ENCODE measurements at places on chromosomes 16 and 17.

DNA sequence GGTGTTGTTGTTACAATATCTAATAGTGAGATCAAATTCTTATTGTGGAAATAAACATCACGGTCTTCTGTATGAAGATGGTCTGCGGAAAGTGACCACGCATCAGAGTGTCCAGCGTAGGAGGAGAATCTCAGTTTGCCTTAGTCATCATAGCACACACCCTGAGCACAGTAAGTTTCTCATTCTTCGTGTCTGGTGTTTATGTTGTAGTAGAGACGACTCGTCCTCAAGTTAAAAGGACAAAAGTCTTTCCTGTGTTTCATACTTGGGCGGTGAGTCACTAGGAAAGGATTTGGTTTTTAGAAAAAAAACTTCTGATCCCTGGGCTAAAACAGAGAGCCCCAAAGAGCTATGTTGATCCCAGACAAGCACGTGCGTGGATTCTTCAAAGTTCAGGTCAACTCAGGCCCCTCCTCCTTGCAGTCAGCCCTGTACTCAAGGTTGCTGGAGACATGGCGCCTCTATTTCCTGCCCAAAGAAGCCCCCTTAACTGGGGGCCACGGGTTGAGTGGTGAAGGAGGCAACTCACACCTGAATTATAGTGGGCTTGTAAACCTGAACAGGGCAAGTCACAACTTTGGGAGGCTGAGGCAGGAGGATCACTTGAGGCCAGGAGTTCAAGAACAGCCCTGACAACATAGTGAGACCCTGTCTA, 170.4 kb downstream of the ZFHX3 start:
- no peak for DNase-seq

DNA sequence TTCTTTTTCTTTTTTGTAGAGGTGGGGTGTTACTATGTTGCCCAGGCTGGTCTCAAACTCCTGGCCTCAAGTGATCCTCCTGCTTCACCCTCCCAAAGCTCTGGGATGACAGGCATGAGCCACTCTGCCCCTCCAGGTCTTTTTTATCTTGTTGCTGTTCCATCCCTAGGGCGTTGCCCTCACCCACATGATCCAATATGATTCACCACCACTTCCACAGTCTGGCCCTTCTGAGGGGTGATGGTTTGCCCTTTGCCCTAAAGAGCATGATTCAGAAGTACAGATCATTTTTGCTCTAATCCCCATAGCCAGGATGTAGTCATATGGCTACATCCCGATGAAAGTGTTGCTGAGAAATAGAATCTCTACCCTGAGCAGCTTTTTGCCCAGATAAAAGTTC, 18.8 kb downstream of the STX4 start:
- no peak for DNase-seq

DNA sequence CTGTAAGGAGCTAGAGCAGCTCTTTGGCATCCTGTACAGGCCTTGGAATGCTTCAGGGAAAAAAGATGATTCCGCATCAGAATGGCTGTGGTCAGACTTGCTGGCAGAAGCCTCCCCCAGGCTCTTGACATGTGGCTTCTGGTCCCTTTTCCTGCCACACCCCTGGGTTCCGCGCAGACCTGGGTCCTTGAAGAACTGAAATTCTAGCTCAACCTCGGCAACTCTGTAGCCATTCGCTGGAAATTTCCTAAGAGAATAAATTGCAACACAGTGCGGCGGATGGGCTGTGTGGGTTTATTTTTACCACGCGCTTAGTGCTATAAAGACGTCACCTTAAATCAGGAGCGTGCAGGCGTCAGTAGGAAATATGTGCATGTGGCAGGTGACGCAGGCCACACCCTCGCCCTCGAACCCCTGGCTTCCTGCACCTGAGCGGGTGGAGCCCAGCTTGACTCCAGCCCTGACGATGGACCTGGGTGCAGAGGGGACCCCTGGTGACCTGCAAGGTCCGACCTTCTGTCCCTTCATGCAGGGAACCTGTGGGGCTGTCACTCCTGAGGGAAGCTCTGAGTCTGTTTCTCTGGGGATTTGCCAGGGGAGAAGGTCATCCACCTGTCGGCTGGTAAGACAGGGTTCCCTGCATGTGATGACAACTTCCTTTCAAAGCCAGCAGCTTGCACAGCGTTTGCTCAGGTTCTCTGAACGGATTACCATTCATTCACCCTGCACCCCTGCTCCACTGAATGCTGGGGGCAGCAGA, 46.3 kb downstream of the METRNL start:
- DNase-seq, result peak; percentile 70

- DNase-seq, result no peak
Measured at GRCh38 chr17:81218991-81219390, 3.8 kb downstream of the CEP131 start.

- DNase-seq, result no peak
Measured at GRCh38 chr17:80940171-80941123, 51.2 kb upstream of the CHMP6 start.

DNA sequence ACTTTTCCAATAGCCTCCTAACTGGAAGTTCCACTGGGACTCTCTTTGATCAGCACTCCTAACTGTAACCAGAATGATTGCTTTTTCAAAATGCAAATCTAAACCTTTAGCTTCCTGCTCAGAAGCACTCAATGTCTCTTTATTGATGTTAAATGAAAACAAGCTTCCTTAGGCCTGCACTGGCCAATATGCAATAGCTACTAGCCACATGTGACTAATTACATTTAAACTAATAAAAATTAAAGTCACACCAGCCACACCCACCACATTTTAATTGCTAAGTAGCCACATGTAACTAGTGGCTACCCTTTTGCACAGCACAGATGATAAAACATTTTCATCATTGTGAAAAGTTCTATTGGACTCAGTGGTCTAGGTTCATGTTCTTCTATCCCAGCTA, 31.8 kb downstream of the FAM20A start:
- no peak for DNase-seq

GRCh38 chr17:50111673-50112655, 16.8 kb downstream of the PDK2 start:
- DNase-seq, result no peak

DNA sequence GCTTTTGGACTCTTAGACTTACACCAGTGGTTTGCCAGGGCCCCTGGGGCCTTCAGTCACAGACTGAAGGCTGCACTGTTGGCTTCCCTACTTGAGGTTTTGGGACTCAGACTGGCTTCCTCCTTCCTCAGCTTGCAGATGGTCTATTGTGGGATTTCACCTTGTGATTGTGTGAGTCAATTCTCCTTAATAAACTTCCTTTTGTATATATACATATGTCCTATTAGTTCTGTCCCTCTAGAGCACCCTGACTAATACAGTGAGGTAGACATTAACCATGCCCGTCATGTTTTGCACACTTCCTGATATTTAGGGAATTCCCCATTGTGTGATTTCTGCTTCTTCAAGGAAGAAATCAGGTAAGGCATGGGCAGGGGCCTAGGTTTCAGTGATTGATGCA, 147.8 kb upstream of the CA10 start:
- no peak for DNase-seq

- no peak for DNase-seq
Measured at GRCh38 chr17:31494259-31495021, 103.0 kb downstream of the RAB11FIP4 start.

- no peak for DNase-seq
Measured at GRCh38 chr17:19579192-19579761, 45.6 kb downstream of the SLC47A1 start.

GRCh38 chr16:17520561-17520960, 49.8 kb upstream of the XYLT1 start:
- no peak for DNase-seq

GRCh38 chr17:16905593-16906191, 66.2 kb downstream of the TNFRSF13B start:
- DNase-seq, result no peak

GRCh38 chr17:49518346-49519078, 23.4 kb downstream of the NGFR start:
- no peak for DNase-seq

DNA sequence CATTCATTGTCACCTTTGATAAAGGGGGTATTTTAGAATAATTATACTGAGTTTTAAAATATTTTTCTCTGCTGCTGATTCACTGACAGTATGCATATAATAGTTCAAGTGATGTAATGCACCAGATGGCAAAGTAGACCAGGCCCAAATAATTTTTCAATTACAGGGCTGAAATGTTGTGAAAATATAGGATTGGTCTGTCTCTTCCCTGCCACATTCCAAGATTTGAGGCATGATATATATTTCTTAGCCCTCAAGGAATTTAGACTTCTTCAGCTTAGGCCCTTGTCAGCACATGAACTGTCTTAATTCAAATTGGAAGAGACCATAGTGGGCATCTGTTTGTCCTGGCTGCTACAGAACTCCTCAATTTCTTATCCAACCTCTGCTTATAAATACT, 39.2 kb upstream of the SLC12A3 start:
- no peak for DNase-seq

DNA sequence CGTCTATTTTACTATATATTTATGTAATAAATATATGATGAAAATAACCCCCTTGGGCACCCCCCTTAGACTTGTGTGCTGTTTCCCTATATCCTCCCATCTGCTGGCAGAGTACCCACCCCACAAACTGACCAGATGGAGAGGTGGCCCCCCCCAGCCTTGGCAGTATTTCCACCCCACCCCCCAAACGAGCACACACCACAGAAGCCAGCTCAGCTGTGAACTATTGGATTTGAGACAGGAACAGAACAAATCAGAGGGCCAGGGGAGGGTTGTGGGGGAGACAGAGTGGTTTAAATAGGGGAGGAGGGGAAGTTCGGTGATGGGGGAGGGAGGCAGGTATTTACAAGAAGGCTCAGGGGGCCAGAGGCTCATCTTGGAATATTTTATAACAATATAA, 7.8 kb downstream of the NR1D1 start:
- DNase-seq, result peak; percentile 49

DNA sequence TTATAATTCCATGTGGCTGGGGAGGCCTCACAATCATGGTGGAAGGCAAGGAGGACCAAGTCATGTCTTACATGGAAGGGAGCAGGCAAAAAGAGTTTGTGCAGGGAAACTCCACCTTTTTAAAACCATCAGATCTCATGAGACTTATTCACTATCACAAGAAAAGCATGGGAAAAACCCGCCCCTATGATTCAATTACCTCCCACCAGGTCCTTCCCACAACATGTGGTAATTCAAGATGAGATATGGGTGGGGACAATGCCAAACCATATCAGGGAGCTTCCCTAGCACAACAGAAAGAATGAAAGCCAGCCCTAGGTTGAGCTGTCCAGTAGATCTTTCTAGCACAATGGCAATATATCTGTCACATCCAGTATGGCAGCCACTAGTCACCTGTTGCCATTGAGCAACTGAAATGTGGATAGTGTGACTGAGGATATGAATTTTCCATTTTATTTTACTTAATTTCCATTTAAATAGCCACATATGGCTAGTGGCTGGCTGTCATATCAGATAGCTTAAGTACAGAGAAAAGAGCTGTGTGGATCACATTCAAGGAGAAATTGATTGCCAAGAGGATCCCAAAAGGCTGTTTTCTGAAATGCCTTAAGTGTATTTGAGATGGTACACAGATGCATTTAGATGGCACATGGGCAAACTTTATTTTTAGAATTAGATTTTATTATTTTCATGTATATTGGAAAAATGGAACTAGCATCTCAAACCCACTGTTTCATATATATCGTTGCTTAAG, 273.0 kb downstream of the GRIN2A start:
- DNase-seq, result no peak

DNA sequence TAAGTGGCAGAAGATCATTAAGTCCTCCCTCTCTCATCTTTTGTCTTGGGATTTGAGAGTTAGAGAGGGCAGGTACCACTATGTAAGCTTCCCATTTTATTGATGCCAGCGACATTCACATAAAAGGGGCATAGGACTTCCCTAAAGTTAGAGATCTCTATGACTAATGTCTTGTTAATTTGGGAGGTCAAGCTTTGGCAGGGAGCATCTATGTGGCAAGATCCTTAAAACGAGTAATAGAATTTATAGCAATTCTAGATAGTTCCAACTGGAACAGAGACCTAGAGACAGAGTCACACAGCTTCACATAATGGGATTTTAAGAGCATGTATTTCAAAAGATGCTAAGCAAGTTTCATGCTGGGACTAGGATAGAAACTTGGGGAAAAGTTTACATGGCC, 308.0 kb downstream of the MAP2K6 start:
- no peak for DNase-seq

GRCh38 chr16:66287416-66287815, 79.1 kb upstream of the CDH5 start:
- DNase-seq, result no peak

GRCh38 chr16:81566086-81567007, 121.7 kb downstream of the CMIP start:
- DNase-seq, result no peak

GRCh38 chr17:17577373-17577772, 14.1 kb downstream of the PEMT start:
- no peak for DNase-seq

DNA sequence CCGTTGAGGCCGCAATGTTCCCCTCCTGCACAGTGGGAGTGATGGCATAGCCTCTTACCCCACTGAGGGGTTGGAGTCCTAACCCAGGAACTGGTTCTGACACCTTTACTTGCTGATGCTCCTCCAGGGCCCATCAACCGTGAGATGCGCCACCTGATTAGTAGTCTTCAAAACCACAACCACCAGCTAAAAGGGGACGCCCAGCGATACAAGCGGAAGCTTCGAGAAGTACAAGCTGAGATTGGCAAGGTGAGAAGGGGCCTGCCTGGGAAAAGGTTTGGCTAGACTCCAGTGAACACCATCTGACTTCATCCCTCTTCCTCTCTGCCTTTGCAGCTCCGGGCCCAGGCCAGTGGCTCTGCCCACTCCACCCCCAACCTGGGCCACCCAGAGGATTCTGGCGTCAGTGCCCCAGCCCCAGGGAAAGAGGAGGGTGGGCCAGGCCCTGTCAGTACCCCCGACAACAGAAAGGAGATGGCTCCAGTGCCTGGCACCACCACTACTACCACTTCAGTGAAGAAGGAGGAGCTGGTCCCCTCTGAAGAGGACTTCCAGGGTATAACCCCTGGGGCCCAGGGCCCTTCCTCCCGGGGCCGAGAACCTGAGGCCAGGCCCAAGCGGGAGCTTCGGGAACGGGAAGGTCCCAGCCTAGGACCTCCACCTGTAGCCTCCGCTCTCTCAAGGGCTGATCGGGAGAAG, 5.8 kb downstream of the RNF40 start:
- DNase-seq, result no peak
